ENCODE measurements at places on chromosomes 2 and 18.

DNA sequence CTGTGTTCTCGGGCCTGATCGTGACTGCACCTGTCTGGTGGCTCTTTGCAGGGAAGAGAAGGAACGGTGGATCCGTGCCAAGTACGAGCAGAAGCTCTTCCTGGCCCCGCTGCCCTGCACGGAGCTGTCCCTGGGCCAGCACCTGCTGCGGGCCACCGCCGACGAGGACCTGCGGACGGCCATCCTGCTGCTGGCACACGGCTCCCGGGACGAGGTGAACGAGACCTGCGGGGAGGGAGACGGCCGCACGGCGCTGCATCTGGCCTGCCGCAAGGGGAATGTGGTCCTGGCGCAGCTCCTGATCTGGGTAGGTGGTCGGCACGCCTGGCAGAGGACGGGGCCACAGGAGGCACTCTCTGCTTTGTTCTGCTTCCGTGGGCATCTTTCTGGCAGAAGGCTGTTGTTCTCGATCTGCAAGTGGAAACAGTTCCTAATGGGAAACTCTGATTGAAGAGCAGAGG is 48.0 kb downstream of the GBX2 start:
- no peak for DNase-seq

- DNase-seq: no peak
Measured at GRCh38 chr18:43620936-43621335, 343.6 kb upstream of the SYT4 start.

DNA sequence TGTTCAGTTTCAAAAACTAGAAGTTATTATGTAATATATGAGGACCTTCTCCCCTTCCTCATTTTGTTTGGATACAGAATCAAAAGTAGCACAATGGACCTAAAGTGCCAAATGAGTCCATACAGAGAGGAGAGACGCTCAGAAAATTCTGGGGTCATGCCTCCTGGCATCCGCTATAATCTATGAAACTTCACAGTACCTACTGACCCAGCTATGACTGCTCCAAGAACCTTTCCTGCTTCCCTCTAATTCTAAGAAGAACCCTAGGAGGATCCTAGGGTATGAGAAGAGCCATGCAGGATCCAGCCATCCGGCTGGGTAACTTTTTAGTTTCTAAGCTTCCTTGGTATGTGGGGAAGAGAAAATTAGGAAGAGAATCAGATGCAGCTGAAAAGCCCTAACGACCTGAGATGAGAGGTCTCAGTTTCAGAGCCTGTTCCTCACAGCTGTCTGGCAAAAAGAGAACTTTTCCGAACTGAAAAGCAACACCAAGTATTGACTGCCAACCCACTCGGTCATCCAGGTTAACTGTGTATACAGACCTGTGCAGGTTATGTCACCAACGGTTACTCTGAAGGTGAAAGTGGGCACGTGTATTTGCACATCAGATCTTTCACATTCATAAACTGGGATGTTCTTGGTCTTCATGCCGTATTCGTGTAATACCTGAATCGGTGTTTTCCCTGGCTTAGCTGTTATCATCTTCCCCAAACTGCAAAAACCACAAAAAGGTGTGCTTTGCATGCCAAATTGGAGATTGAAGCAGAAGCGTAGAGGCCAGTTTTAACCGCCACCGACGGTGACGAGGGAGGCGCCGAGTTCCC is 1.1 kb downstream of the PRKRA start:
- DNase-seq: no peak

DNA sequence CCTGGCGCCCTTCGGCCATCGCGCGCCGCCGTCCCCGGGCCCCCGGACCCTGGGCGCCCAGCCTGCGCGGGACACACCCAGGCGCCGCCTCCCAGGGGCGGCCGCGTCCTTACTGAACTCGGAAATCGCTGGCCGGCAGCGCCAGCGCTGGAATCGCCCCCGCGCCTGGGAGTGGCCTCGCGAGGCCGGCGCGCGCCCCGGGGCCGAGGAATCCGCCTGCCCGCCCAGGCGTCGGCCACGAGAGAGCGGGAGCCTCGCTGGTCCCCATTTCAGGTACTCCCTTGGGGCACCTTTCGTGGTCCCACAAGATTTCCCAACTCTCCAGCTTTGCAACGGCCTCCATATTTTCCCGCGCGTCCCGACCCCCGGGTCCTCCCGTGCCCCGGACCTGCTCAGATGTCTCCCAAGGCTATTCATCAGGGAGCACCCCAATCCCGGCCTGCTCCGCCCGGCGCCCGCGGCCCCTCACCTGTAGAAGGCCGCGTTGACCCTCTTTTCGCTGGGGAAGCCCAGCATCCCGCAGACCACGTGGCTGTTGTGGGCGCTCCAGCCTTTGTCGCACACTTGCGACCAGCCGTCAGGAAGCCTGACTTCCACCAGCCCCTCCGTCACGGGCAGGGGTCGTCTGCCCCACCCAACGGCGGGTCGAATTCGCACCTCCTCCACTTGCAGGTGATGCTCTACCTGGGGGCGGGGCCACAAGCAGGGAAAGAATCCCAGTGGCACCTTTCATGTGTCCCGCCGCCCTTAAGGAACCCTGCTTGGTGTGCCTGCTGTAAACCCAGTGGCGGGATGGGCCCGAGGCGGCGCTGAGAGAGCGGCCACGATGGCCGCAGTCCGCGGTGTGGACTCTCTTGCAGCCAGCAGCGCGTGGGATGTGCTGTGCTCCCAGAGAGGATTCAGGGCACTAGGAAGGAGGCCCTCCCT is 4.6 kb downstream of the LOXL3 start:
- DNase-seq: peak; percentile 70

DNA sequence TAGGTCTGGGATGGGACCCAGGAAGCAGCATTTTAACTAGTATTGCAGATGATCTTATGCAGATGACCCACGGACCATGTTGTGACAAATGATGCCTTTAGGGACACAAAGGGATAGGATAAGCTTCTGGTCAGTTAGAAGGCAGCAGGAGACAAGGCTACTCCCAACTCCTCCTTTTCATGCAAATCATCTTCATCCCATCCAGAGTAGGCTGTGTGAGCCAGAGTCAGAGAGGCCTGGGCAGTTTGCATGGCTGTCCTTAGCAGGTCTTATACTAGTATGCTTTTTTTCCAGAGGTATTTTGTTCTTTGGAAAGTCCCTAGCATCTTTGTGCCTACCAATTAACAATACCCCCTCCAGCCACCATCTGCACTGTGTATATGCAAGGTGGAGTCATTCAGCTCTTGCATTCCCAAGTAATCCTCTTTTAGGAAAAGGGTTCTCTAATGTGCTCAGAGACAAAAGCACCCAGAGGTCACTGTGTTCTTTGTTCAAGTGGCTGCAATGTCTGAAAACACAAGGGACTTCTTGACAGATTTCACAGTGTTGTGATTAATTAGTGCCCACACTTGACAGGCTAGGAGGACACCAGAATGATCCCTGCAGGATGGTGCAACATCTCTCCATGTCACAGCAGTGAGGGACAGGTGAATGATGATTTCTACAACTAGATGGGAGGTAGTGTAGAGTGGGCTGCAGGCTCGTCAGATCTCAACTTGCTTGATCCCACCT is 225.8 kb downstream of the NCKAP5 start:
- DNase-seq: no peak

DNA sequence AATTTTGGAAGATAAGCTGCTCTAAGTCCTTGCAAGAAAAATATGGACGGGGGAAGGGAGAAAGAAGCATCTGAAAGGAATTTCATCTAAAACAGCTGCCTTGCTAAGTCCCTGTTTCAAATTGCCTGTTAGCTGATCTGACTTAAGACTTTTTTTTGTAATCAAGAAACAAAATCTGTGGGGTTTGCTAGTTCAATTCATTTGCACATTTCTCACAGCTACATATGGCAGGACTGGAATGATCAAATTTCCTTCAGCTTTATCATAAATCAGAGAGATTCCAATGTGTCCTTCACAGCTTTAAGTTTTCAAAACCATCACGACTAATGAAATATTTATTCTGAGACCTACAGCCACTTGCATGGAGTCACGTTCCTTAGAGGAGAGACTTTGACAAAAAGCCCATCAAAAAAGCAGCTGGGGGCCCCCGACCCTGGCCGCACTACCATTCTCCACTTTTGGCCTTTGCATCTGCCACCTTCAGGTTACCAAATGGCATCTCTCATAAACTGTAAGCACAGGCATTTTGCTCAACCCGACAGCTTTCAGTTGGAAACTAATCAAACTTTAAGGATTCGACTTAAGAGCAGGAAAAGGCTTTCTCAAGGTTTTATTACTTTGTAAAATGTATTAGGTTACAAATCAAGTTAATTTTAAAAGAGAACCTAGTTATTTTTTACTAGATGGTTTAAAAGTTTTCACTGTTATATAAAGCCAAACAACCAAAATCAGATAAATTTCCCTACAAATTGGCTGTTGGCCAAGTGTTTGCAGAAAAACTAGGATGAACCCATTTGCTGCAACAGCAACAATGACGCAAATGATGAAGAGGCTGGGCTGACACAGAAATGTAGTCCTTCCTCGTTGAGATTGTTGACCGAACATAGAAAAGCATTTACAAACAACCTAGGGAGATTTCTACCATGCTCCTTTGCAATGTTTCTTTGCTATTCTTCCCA is 100.4 kb upstream of the RND3 start:
- no peak for DNase-seq

GRCh38 chr2:227545990-227546389 is 52.7 kb upstream of the SCYGR2 start:
- DNase-seq: no peak

DNA sequence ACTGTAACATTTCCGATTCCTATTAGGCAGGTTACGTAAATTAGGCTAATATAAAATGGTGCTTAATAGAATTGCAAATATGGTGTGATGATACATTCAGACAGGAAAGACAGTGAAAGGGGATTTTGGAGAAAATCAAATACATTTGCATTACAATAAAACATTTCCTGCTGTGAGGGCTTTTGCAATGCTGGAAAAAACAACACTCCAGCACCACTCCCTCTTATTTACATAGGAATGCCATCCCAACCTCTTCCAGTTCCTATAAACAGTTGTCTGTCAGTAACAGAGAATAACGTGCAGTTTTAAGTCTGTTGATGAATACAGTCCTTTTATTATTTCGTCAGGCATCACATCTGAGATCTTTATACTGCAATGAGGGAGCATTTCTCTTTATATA is 298.8 kb upstream of the FANCL start:
- DNase-seq: no peak

DNA sequence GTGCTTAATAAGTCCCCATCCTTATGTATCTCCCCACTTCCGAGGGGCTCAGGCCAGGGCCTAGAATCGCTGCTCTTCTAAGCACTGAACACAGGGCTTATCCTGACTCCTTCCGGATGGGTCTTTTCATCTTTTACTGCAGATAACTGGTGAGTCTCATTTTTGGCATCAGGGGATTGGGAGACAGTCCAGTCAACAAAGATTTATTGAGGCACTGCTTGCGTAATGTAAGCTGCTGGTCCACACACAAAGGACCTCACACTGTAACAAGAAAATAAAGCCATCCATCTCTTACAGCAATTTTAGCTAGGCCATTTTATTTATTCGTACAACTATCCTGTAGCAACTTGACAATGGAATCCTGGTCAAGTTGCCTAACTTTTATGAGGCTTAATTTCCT is 600.5 kb downstream of the CNTNAP5 start:
- DNase-seq: no peak

DNA sequence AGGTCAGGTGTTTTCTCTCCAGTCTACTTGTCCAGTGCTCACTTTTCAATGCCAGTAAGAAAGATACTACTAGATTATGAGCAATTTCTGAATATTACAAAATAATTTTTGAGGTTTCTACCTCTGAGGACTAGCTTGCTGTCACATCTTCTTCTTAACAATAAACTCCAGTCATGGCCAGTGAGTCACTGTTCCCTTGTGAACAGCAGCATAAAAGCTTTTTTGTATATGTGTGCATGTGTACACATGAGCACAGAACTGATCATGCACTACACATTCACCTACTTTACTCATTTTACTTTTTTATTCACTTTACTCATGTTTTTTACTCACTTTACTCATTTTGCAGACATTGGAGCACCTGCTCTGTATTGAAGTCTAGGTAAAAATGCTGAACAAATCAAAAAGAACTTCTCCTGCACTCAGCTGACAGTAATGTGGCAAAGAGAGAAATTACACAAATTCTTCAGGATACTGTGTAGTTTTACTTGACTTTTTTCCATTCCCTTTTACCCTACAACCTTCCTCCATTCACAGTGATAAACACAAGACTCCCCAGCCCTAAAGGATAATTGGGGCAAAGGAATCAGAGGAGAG is 28.0 kb downstream of the ST6GAL2 start:
- no peak for DNase-seq

DNA sequence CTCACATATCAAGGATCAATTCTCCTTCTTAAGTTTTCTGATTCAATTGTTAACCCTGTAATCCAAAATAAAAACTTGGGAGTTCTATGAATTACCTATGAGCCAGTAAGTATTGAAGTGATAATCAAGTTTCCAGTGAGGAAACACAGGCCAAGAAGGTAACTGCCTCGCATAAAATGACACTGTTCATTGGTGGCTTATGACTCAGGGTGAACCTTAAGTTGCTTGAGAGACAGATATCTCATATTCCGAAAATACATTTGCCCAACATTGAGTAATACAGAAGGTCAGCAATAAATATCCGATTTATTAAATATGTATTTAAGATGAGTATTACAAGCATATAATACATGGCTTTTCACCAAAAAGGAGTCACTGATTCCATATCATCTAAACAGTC is 31.9 kb downstream of the PSME4 start:
- DNase-seq: no peak

DNA sequence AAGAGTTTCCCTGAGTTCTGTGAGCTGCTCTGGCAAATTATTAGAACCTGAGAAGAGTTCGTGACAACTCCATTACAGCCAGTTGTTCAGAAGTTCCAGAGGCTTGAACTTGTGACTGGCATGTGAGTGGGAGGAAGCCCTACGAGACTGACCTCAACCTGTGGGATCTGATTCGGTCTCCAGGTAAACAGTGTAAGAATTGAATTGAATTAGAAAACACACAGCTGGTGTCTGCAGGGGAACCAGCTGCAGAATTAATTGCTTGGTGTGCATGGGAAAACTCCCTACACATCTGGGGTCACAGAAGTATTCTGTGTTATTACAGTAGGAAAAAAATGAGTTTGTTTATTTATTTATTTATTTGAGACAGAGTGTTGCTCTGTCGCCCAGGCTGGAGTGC is 14.0 kb upstream of the ITSN2 start:
- no peak for DNase-seq

GRCh38 chr2:42874949-42875801 is 82.8 kb upstream of the HAAO start:
- peak; percentile 62 for DNase-seq

DNA sequence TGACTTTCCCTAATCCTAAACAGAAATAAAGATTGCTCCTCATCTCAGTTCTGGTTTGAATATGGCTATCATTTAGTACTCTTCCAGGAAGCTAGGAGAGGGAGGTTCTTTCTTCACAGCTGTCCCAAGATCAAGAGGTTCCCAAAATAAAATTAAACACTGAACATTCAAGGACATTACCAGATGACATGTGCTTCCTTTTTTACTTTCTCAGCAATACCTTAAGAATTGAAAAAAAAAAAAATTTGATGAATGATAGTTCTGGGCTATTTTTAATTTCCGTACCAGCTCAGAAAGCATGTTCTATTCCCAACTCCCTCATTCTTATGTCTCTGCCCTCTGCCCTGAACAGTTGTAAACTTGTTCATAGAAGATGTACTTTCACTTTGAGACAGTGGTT is 61.7 kb upstream of the MYL1 start:
- DNase-seq: no peak

GRCh38 chr2:126803434-126803775 is 95.3 kb upstream of the TEX51 start:
- no peak for DNase-seq
